ENCODE measurements at places on chromosomes 3 and 15.
A peak's percentile ranks its signal among the peaks of the same experiment; 100 is the strongest.

GRCh38 chr3:14490831-14491230, 49.3 kb downstream of the GRIP2 start:
- DNase-seq, result no peak

DNA sequence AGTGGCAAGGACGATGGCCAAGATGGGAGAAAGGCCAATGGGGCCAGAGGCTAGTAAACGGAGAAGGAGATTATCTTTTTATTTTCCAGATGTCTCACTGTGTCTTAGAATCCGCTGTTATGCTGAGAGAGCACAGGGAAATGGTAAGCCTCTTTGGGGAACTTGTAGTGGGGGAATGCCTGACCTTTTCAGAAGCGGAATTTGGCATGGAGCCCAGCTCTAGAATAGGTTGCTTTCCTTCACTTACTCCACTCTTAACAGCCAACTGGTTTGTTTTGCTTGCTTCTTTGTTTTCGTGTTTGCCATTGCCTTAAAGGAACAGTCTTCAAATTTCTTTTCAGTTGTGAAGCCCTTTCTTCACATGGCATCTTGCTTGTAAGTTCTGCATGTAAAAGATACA, 316.2 kb upstream of the THRB start:
- no peak for DNase-seq

GRCh38 chr3:196792771-196793170, 53.1 kb downstream of the PAK2 start:
- no peak for DNase-seq

DNA sequence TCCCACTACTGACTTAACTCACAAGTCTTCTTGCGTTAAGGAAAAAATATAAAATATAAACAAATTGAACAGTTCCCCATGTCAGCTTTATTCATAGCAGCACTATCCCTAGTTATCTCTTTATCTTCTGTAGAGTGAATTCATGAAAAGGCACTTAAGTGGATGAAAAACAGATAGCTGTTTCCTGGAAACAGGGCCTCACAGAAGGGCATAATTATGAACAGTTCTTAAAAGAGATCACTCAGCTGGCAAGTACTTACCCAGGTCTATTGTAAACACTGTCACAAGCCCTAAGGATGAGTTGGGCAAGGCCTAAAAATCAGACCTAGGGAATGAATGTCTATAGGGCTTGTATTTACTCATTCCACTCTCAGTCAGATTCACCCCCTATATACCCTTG, 10.7 kb downstream of the MB21D2 start:
- DNase-seq, result peak; percentile 26

DNA sequence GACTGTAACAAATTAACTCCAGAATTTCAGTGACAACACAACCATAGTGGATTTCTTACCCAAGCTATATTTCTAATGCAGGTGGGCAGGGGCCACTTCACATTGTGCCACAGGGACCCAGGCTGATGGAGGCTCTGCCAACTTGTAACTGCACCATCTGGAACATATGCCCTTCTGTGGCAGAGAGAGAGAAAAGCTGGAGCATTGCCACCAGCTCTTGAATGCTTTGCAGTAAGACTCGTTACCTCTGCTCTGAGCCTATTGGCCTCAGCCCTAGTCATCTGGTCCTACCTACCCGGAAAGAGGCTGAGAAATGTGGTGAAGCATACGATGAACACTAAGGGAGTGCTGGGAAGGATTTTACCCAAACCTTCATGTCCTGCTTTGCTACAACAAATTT, 587.1 kb downstream of the ZNF385D start:
- DNase-seq, result no peak

DNA sequence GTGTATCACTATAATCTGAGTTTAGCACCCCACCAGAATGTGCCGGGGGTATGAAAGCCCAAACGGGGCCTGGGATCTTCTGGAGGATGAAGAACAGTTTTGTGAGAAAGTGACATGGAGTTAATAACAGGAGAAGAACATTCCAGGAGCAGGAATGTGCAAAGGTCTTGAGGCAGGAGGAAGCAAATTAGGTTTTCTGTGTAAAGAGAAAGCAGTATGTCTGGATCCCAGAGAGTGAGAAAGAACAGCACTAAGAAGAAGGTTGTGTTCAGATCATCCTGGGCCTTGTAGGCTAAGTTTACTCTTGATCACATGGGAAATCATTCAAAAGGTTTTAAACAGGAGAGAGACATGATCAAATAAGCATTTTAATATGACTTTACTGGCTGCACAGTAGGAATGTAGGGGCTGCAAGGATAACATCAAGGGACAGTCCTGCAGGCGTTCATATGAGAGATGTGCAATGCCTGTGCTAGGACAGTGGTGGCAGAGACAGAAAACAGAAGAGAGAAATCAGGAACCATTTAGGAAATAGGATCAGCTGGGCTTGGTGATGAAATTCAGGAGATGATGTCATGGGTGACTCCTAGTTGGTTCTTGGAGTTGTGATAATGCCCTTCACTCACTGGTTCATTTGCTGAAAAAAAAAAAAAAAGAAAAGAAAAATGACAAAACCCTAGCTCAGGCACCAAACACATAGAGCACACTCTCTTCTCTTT, 113.5 kb downstream of the TNIK start:
- no peak for DNase-seq

DNA sequence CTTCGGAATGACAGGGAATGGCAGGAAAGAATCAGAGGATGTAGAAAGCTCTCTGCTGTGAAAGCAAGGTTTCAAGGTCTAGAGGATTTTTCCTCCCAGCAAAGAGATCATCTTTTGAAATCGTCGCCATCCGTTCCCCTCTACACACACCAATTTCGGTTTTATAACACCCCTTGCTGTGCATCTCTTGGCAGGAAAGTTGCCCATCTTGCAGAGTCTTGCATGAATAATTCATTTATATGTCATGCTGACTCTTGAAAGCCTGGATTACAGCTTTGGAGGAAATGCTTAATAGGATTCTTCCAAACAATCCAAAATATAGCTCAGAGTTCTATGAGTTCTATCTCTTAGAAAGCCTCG, 262.7 kb downstream of the CHL1 start:
- DNase-seq, result no peak

DNA sequence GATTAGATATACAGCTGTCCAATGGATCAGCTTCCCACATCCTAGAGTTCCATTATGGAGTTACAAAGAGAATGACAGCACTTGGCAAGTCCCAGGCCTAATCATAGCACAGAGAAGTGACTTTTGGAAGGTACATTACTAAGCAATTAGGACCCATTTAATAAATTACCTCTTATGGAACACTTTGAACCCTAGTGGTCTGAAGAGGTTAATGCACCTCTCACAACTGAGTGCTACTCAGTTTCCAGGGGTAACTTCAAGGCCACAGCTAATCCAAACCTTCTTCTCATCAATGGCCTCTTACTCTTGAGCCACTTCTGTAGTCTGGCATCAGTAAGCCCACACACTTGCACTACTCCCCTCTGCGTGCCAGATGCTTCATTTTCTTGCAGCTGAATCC, 34.9 kb upstream of the MEIS2 start:
- DNase-seq, result no peak

GRCh38 chr15:80915472-80915871, 74.1 kb downstream of the MESD start:
- DNase-seq, result no peak

- no peak for DNase-seq
Observed at GRCh38 chr3:37667335-37667734, 194.3 kb upstream of the CTDSPL start.

GRCh38 chr3:107206945-107207344, 170.3 kb upstream of the CCDC54 start:
- no peak for DNase-seq

DNA sequence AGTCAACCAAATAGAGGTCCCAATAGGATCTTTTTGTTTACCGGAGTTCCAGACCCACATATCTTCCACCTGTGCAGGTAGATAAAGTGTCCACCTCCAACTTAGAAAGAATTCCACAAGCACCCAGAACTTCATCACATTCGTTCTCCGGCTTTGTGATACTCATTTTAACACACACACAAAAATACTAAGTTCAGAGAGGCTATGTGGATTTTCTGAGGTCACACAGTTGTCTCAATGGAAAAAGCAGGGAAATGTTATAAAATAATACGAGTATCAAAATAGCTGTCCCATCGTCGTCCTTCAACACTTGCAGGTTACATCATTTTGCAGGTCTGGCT, 137.5 kb downstream of the TMCO5A start:
- no peak for DNase-seq

- no peak for DNase-seq
Observed at GRCh38 chr3:178434206-178434805, 101.9 kb upstream of the KCNMB2 start.

DNA sequence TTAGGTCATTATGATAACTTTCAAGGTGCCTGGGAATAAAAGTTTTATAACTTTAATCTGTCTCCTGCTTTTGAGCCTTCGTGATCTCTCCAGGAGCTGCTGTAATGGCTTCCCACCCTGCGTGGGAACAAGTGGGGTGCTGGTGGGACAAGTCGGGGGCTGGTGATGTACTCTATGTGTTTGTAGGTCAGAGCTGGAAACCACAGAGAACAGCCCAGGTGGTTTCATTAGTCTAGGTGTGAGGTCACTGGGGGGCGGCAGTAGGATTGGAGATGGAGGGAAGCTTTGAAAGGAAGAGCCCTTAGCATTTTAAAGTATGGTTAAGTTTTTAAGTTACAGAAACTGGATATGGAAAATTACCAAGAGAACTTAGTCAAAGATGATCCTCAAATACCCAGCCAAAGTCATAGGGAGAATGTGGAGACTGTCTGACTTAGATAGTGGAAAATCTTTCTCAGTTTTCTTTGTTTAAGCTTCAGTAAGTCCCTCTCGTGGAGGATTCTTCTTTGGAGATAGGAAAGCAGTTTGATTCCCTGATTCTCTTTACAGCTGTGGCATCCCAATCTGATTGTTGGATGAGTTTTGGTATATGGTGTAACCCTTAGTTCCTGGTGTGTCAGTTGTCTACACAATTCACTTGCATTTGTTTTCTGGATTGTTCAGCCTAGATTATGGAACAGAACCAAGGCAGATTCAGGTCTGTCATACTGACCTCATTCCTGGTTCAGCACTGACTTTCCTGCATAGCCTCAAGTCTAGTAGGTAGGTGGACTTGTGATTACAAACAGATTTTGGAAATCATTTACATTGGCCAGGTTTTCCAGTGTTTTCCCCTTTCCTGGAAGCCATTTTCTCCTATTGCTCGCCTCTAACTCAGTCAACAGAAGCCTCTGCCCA, 115.6 kb downstream of the FNDC3B start:
- no peak for DNase-seq

- DNase-seq, result peak; percentile 23
Observed at GRCh38 chr15:31843426-31844055, 186.8 kb upstream of the CHRNA7 start.

DNA sequence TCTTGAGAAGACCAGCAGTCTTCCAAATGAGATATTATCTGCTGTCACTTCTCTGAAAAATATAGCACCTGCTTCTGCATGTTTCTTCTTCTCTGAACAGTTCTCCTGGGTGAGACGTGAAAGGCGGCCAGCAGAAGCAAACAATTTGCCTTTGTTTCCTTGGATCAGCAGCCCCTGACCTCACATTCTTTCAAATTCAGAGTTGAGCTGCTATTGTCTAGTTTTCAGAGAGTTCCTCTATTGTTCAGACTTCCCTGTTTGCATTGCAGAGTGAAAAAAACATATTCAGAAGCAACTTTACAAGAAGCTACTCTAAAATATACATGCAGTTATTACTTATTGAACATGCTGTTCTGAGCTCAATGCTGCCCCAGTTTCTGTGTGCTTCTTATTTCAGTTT, 653.6 kb downstream of the NAALADL2 start:
- no peak for DNase-seq

DNA sequence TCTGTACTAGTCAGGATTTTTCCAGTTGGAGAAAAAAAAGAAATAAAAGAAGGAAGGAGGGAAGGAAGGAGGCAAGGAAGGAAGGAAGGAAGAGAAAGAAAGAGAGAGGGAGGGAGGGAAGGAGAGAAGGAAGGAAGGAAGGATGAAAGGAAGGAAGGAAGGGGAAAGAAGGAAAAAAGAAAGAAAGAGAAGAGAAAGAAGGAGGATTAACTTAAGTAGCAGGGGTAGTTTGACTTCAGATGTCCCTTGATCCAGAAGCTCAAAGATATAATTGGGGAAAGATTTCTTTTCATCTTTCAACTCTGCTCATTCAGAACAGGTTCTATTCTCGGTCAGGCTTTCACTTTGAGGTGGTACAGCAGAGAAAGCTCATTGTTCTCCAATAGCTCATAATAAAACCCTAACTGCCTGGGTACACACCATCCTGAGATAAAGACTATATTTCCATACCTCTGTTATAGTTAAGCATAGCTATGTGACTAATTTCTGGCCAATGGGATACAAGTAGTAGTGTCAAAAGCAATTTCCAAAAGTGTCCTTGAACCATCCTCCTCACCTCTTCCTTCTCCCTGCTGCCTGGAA, 23.5 kb upstream of the STT3B start:
- no peak for DNase-seq

- no peak for DNase-seq
Observed at GRCh38 chr3:10504171-10505049, 976 bp downstream of the ATP2B2 start.

- no peak for DNase-seq
Observed at GRCh38 chr15:25710184-25710583, 152.9 kb downstream of the ATP10A start.

DNA sequence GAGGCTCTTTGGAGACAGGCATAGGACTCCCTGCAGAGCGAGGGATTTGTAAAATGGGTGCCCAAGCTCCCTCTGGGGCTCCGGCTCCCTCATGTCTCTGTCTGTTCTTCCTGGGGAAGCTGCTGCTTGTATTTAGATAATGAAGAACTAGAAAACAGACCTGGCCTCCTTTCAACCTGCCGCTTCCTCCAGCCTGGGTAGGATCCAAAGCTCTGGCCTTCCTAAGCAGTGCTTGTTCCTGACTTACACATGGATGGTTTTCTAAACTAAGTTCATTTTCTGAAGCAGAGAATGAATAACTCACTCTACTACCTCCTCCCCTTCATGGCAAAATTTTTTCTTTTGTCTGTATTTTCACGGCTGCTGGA, 36.9 kb upstream of the MYZAP start:
- no peak for DNase-seq

GRCh38 chr15:93118904-93119303, 29.9 kb upstream of the RGMA start:
- DNase-seq, result no peak

GRCh38 chr3:41933154-41933676, 28.7 kb downstream of the ULK4 start:
- no peak for DNase-seq

GRCh38 chr15:91472316-91472756, 372.3 kb downstream of the SV2B start:
- DNase-seq, result no peak

DNA sequence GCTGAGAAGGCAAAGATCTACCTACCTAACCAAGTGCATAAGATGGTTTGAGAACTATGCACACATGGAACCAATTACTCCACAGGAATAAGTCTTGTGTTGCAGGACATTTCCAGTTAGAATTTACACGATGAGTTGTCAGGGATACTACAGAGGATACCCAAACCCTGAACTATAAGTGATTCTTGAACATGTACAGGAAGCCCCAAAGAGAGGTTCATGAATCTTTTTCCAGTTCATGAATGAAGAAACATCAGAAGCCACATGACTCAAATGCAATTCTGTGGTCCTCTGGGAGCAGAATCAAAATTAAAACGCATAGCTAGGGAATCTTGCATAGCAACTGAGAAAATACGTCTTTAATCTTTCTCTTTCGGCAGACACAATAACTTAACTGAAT, 114.1 kb upstream of the LMCD1 start:
- no peak for DNase-seq

Data from NCI-H774 (cell line).